ENCODE measurements at places on chromosomes 4 and X. TPM values are rescaled to one million over a fixed set of nuclear protein-coding genes. Genes with fewer than 3 reads are reported as not detected.

Gene ARHGAP24
- total RNA-seq = 7.0 TPM

- H3K27ac ChIP-seq = no peak overlapping the region
- no peak overlapping the region for H3K4me3 ChIP-seq
- peaks cover 29% of the 10 kb centered on the region for H3K27me3 ChIP-seq
- H3K36me3 ChIP-seq = no peaks in the 10 kb centered on the region
- no peaks in the 10 kb centered on the region for H3K4me1 ChIP-seq
- no peak for DNase-seq
Observed at GRCh38 chrX:2538031-2538757, 37.4 kb upstream of the DHRSX start.

DNA sequence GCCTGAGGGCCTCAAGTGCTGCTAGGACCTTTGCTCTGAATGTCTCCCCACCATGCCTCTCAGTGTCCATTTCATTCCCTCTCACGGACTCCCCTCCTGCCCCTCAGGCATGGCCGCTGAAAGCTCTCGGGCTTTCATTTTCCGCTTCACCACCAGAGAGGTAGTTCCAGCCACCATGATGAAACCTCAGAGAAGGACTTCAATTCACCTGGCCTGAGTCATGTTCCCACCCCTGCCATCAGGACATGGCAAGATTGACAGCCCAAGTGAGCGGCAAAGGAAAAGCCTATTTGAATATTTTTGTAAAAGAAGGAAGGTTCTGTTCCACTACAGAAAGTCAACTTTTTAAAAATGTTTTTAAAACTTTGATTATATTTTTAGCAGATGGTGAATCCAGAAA is 249.3 kb upstream of the GALNT7 start:
- H3K4me1 ChIP-seq = no peaks in the 10 kb centered on the region
- DNase-seq = no peak
- H3K27ac ChIP-seq = no peak overlapping the region
- H3K4me3 ChIP-seq = no peak overlapping the region

Gene PLCXD1
- 13.0 TPM for total RNA-seq

- H3K27ac ChIP-seq = no peak overlapping the region
- peaks cover 23% of the 10 kb centered on the region for H3K4me1 ChIP-seq
- H3K27me3 ChIP-seq = no peaks in the 10 kb centered on the region
Observed at GRCh38 chr4:173242466-173243250, 74.0 kb downstream of the GALNT7 start.

DNA sequence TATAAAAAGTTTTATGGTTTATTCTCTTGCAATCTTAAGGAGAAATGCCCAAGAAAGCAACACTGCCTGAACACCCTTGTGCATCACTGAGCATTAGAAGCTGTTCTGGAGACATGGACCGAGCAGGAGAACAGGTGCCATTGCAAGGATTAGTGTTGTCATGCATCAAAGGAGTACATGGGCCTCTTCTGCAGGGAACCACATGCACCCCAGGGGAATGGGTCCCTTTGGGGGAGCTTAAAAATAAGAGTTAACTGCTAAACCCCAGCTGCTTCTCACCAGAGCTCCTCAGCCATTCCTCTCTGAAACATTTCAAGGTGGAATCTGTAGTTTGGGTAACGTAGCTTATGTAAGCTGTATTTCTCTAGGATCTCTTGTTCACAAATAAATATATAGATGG is 353.0 kb upstream of the SLC7A11 start:
- H3K4me3 ChIP-seq = no peak overlapping the region
- no peak for DNase-seq
- H3K27me3 ChIP-seq = no peaks in the 10 kb centered on the region
- no peaks in the 10 kb centered on the region for H3K4me1 ChIP-seq
- no peaks in the 10 kb centered on the region for H3K36me3 ChIP-seq

Gene HSFX4
- not detected for total RNA-seq

GRCh38 chr4:107066621-107067020 is 30.5 kb upstream of the DKK2 start:
- H3K27ac ChIP-seq = no peak overlapping the region
- DNase-seq = no peak
- H3K36me3 ChIP-seq = no peaks in the 10 kb centered on the region
- no peak overlapping the region for H3K4me3 ChIP-seq
- peaks cover 12% of the 10 kb centered on the region for H3K27me3 ChIP-seq

DNA sequence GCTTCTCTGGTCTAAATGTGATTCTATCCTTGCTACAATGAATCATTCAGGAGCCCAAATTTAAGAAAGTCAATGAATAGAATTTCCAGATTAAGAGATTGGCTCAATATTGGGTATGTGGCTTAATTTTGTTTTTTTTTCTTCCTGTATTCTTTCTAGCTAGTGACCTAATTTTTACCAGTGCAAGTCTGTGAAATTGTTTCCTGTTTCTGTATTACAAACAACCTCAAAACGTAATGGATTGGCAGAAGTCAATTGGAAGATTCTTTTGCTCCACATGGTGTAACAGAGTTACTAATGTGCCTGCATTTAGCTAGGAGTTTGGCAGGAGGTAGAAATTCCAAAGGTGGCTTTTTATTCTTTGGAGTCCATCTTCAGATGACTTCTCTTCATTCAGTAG is 17.6 kb downstream of the DYNLT3 start:
- H3K4me1 ChIP-seq = peaks cover 15% of the 10 kb centered on the region
- peak overlapping the region; percentile 61 for H3K4me3 ChIP-seq
- DNase-seq = no peak
- peak overlapping the region; percentile 89 for H3K27ac ChIP-seq
- no peaks in the 10 kb centered on the region for H3K27me3 ChIP-seq

DNA sequence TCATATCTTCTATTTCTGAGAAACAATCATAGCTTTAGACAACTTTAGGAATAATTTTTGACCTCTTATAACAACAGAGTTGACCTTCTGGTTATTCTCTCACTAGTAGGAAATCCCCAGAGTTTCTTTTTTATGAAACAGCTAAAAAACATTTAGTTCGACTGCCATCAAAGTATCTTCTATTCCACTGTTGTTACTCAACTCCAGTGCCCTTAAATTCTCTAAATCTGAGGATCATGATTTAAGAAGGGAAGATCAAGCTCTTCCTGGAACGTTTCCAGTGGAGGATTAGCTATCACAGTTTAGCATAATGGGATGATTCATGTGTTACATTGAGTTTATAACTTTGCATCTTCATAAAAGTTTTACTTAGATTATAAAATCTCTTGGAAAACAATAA is 134.9 kb upstream of the VEGFC start:
- no peak for DNase-seq
- H3K27me3 ChIP-seq = no peaks in the 10 kb centered on the region
- H3K4me1 ChIP-seq = no peaks in the 10 kb centered on the region
- H3K36me3 ChIP-seq = no peaks in the 10 kb centered on the region
- no peak overlapping the region for H3K27ac ChIP-seq

DNA sequence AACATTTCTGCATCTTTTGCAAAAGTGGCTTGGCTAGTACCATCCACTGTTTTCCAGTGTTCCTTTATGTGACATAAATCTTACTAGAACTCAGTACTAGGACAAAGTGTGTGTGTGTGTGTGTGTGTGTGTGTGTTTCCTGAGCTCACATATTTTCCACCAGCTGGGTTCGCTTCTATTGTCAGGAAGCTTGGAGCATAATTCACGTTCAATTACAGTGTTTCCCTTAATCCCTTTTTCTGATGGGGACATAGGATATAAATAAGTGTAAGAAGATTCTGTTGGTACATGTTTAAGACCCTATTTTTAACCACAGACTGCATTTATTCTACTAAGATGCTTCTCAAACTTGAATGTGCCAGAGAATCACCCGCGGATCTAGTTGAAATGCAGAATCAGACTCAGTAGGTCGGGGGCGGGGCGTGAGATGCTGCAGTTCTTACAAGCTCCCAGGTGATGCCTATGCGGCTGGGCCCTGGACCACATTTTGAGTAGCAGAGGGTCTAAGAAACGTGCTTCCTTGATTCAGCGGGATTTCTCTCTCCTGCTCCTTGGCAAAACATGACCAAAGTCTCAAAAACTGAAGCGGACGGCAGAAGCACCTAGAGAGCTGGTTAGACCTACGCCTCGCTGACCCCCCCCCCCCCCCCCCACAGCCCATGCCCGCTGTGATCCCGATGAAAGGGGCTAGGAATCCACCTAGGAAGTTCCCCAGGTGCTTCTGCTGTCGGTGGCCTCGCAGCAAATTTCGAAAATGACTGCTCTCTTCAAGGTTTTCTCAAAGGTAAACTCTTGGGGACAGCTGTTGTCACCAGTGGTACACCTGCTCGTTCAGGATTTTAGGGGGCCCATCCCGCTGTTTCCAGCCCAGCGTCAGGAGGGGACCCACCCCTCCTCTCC is 797 bp downstream of the CD99L2 start:
- peak overlapping the region; percentile 85 for H3K4me3 ChIP-seq
- peak; percentile 19 for DNase-seq
- H3K27me3 ChIP-seq = no peaks in the 10 kb centered on the region
- no peaks in the 10 kb centered on the region for H3K36me3 ChIP-seq
- no peaks in the 10 kb centered on the region for H3K4me1 ChIP-seq

DNA sequence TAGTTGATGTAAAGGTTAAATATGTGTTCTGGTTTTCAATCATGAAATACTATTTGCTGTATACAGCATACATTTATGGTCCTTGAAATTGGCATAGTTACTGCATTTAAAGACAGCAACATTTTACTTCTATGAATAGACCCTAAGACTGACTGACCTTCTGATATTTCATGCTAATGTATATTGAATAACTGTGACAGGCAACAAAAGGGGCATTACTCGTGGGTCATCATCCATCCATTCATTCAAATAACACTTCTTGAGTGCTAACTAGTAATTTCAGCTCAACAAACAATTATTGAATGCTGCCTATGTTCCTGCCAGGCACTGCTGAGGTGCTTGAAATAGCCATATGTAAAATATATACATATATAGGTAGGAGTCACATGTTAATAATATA is 92.8 kb upstream of the ADAMTS3 start:
- no peak overlapping the region for H3K4me3 ChIP-seq
- DNase-seq = no peak
- no peaks in the 10 kb centered on the region for H3K36me3 ChIP-seq
- no peak overlapping the region for H3K27ac ChIP-seq

- H3K36me3 ChIP-seq = no peaks in the 10 kb centered on the region
- H3K4me1 ChIP-seq = no peaks in the 10 kb centered on the region
- no peak overlapping the region for H3K4me3 ChIP-seq
- H3K27ac ChIP-seq = no peak overlapping the region
- no peaks in the 10 kb centered on the region for H3K27me3 ChIP-seq
- no peak for DNase-seq
Observed at GRCh38 chr4:52959541-52959940, 97.4 kb downstream of the RASL11B start.

Gene TMPRSS11F
- total RNA-seq = not detected

Gene MAGEA2
- total RNA-seq = not detected

DNA sequence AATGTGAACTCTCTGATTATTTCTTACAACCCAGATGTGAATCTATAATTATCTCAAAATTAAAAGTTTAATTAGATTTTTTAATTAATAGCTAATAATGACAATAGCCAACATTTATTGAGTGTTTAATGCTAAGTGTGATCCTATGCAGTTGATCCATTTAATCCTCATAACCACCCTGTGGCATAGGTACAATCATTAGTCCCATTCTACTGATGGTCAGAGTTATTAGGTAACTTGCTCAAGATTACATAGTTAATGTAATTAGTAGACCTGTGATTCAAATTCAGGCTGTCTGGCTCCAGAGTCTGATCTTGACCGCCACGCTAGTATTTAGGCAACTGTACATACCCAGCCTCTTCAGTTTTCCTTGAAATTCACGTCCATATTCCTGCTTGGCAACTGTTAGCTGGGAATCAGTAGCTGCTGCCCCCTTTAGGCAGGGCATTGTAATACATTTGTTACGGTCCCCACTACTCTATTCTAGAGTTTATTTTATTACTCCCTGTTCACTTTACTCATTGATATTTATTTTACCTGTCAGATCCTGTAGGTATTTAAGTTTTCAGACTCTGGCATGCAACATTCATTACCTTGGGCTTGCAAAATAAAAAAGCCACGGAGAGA is 20.6 kb upstream of the TEC start:
- no peak for DNase-seq
- H3K4me1 ChIP-seq = peaks cover 2% of the 10 kb centered on the region
- H3K36me3 ChIP-seq = no peaks in the 10 kb centered on the region
- no peak overlapping the region for H3K4me3 ChIP-seq

DNA sequence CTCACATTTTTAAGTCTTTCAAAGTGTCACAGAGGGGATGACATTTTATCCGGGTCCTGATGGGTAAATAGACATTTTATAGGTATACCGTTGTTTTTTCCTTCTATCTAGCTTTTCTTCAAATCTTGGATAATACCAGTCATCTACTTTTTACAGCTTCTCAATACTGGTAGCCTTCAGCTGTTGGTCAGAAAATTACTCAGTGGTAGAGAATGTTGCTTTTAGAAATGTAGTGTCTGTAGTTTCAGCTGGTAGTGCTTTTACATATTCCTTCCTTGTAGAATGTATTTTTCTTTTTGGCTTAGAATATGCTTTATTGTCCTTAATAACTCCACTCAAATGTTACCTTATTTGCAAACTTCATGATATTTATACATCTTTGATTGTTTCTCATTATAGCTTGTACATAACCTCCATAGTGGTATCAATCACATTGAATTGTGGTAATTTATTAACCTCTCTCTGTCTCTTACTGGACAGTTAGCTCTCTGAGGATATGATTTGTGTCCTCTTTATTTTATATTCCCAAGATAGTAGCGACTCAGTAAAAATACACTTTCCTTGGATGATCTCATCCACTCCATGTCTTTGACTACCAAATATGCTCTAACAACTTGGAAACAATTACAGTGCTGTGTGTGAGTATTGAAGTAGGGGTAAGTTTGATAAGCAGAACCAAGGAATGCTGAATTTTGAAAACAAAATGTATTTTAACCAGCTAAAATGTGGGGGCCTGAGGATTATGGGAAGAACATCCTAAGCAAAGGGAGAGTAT is 53.8 kb downstream of the RAP1GDS1 start:
- H3K4me3 ChIP-seq = no peak overlapping the region
- no peak for DNase-seq
- peaks cover 6% of the 10 kb centered on the region for H3K4me1 ChIP-seq
- H3K36me3 ChIP-seq = no peaks in the 10 kb centered on the region
- no peaks in the 10 kb centered on the region for H3K27me3 ChIP-seq
- no peak overlapping the region for H3K27ac ChIP-seq

- H3K27me3 ChIP-seq = peaks cover 6% of the 10 kb centered on the region
- no peak overlapping the region for H3K4me3 ChIP-seq
Observed at GRCh38 chrX:102085706-102086105, 39.8 kb upstream of the TCEAL2 start.

Gene IL1RAPL1
- total RNA-seq = not detected

GRCh38 chr4:155099231-155099630 is 109.2 kb upstream of the NPY2R start:
- no peaks in the 10 kb centered on the region for H3K4me1 ChIP-seq
- H3K27me3 ChIP-seq = peaks cover 7% of the 10 kb centered on the region
- H3K27ac ChIP-seq = no peak overlapping the region
- no peak for DNase-seq
- H3K4me3 ChIP-seq = no peak overlapping the region

GRCh38 chrX:85003655-85004244 is at the start of gene APOOL:
TSS of gene APOOL (plus strand) at chrX:85003877. CDS start at chrX:85003913, 36 bp downstream.
- peaks cover 18% of the 10 kb centered on the region for H3K4me1 ChIP-seq
- DNase-seq = peak; percentile 50
- peak within 1 kb of the TSS; percentile 89 for H3K27ac ChIP-seq

Gene UGT2B15
- total RNA-seq = not detected

Gene FGG
- total RNA-seq = not detected

Measured in T-helper 17 cell (primary cell).